ENCODE measurements at places on chromosomes 2 and 18. TPM values are rescaled to one million over a fixed set of nuclear protein-coding genes. Genes with fewer than 3 reads are reported as not detected.

- peak; percentile 42 for DNase-seq
These were observed 2.4 kb downstream of the CASP8 start for GRCh38 chr2:201262718-201263117.

DNA sequence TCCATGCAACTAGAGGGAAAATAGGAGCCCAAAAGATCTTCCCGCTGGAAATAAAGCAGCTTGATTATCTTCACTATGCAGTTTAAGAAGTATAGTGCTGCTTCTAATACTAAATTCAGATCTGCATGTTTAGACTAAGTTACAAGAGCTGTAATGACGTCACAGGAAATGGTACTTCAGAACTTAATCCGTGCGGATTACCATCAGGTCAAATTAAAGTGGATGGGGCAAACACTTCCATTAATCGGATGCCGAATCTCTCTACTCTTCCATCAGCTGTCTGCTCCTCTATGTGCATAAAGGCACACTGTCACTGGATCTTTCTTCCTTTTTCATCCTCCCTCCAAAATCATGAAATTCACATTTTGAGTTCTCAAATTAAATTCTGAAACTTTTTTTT is 52.6 kb downstream of the TRAPPC12 start:
- DNase-seq, result no peak

SCN9A gene
- 2.2 TPM for polyA plus RNA-seq

DNA sequence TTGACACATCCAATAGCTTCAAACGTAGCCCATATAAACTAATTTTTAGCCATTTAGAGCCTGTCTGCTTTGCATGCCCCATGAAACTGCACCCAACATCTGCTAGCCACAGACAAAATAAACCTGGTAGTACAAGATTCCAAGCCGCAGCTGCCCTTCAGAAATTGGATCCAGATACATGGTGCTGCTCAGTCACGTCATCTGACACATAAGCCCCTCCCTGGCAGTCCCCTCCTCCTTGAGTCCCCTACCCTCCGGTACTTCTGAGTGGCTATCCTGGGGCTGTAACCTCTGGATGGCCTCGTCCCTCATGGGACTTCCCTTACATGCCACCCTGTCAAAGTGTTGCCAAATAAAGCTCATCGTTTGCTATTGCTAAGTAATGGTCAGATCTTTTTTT is 33.8 kb downstream of the PROC start:
- DNase-seq, result no peak

SIGLEC15 gene
- polyA plus RNA-seq, result 0.50 TPM

POTEC gene
- 0.03 TPM for polyA plus RNA-seq

NR4A2 gene
- 0.42 TPM for polyA plus RNA-seq

DNA sequence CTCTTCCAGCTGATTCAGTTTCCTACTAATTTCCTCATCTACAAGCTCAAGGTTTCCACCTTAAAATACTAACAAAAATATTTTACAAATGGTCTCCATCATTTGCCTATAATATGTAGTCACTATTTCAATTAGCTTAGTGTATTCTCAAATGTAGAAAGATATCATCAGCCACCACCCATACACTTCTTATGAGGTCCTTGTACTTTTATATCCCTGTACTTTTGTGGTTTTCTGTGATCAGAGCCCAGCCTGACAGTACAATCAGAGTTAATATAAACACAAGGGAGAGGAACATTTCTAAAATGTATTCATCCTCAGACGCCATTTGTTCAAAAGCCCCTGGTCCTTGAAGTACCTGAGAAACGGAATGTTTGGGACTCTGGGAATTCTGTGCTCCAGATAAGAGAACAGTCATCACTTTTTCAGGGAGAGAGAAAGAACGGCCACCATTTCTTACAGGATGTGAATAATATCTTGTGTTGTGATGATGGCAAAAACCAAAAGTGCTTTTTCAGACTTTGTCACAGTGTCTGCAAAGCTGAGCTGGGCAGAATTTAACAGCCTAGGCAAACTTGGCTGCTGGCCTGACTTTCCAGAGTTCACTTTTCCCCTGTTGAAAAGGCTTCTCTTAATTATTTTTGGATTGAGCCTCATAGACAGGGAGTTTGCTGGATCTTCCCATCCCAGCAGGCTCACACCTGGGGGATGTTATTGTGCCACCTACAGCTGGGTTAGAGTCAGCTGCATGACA is 361.7 kb upstream of the ACVR2A start:
- no peak for DNase-seq

- DNase-seq, result no peak
These were observed 46.7 kb upstream of the LRRTM1 start for GRCh38 chr2:80351231-80351630.

Measured in left kidney (tissue), 8 donors.